NCI-H2029 (cell line): ENCODE measurements at places on chromosomes 12 and 14.

DNA sequence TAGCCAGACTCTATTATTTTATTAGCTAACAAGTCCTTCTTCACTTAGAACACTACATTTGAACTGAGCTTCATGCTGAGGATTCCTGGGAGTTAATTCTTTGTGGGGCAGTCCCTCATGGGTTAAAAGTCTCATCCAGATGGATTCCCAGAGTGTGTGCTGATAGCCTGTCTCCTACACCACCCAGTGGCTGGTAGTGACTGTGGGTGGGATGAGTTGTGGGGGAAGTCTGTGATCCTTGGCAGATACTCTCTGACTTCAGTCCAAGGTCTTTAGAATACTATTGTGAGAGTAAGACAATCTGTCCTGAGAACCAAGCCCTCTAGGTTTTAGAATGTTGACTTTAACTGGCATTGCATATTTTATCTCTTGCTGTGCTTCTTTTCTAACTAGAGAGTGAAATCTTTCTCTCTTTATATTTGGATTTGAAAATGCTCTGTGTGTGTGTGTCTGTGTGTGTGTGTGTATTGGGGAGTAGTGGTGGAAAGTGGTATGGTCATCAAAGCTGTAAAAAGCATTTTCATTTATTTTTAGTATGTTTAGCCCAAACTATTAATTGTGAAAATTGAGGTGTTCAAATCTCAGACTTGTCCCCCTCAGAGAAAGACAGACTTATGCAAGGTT lies 37.3 kb downstream of the AKAP6 start:
- peak; percentile 98 for DNase-seq

DNA sequence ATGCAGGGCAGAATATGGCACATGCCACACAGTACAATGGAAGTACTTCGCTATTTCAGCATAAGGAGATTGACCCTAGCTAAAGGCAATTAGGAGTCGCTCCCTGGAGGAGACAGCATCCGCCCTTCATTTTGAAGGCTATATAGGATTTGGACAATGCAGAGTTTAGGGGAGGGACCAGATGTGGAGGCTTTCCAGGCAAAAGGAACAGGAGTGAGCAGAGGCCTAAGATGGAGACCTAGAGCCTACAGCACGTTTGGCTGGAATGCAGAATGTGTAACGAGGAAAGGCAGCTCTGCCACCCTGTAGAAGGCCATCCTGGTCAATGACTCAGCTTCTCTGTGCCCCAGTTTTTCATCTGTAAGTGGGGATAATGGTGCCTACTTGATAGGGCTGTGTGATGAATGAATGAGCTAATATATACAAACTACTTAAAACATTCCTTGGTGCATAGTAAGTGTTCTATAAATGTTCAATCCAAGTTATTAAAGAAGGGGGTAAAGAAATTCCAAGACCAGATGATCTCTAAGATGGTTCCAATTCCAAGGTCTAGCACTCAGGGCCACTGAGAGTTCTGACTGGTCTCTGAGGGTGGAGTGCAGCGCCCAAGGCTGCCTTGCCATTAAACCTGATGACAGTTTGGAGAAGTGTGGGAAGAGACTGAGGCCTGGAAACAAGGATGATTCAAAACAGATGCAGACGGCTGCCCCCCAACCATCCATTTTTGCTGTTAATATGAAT lies 54.3 kb upstream of the FRMD6 start:
- no peak for DNase-seq

GRCh38 chr14:85634205-85634604 lies 104.3 kb downstream of the FLRT2 start:
- DNase-seq, result no peak

DNA sequence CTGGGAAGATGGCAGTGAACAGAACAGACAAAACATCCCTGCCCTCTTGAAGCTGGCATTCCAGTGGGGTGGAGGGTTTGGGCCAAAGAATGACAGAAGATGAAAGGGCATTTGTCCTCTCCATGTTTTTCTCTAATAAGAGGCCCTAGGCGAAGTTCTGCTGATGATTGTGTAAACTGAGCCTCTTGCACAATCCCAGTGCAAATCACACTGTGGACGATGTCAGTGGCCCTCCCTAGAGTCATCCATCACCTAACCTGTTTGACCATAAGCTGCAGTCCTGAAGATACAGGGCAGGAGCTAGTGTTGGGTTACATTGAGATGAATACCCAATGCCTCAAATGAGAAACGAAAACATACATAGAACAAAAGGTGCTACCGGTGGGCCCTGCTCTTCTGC lies 622.4 kb upstream of the TBX3 start:
- DNase-seq, result no peak

GRCh38 chr14:79091381-79091963 lies 921.3 kb downstream of the NRXN3 start:
- DNase-seq, result no peak

DNA sequence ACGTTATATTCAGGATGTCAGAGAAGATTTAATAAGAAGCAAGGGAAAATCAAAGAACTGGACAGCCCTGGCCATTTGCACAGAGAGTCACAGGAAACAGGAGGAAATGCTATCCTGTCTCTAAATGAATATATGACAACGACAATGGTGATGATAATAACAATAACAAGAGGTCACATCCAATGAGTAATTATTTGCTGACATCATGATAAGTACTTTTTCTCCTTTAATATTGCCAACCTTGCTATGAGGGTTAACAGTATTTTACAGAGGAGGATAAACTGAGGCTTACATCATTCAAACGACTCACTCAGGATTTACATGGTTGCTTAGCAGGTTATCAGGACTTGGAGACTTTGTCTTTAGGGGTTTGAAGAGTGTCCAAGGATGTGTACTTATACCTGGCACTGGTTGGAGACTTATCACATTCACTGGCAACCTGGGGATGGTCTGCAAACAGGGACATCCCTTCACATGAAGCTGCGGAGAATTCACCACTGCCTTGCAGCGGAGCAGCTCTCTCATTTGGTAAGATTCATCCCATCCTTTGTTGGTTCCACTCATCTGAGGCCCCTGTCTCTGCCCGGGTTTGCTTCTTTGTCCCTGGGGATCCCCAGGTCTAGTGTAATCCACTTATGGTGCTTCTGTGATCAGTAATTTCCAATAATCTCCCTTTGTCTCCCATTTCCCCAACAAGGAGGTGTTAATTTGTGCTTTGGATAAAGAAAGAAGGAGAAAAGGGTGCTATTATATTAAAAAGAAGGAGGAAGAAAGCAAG lies 637.8 kb downstream of the BCL11B start:
- DNase-seq, result no peak

GRCh38 chr14:89331398-89331797 lies 85.6 kb downstream of the FOXN3 start:
- DNase-seq, result no peak

DNA sequence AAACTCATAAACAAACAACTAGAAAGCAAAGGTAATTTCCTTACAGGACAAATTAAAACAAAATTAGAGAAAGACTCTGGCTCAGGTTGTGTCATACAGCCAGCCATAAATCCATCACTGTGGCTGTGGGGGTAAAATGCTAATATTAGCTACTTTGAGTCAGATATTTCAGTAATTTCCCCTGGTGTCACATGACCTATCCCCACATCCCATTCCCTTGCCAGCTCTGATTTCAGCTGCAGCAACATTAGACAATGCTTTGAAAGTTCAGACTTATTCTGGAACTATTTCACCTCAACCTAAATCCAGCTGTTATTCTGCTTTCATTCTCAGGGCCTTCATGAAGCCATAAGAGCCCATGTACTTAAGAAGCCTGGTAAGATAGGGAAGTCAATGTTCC lies 55.3 kb downstream of the RPL10L start:
- no peak for DNase-seq

DNA sequence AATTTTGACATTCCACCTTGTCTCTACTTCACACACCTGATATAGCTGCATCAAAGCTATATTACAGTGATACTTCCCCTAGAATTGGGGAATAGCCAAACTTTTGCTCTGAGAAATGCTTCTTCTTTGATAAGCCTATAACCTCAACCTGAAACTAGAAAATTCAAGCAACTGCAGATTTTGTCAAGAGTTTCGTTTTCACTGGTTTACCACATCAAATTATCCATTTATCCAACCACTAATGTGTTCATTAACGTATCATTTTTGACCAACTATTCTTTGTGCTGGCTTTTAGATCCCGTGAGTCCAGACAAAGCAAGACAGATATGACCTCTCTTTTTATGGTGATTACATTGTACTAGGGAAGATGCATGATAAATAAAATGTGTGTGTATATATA lies 13.5 kb upstream of the TAS2R46 start:
- DNase-seq, result no peak

DNA sequence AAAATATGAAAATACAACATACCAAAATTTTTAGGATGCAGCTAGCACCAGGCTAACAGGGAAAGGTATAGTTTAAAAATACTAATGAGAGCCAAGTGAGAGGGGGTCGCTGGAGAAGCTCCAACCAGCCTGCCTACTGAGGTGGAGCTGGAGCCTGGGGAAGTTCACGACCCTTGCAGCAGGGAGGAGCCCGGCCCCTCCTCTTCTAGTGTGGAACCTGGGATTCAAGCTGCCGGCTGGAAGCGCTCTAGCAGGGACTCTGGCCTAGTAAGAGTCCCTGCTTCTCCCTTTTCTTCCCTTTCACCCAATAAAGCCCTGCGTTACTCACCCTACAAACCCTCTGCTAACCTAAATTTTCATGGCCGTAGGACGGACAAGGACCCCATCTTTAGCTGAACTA lies 5.0 kb upstream of the KCNK13 start:
- DNase-seq, result no peak

- DNase-seq, result no peak
These were observed 238.3 kb downstream of the SLC41A2 start for GRCh38 chr12:104719700-104720338.

DNA sequence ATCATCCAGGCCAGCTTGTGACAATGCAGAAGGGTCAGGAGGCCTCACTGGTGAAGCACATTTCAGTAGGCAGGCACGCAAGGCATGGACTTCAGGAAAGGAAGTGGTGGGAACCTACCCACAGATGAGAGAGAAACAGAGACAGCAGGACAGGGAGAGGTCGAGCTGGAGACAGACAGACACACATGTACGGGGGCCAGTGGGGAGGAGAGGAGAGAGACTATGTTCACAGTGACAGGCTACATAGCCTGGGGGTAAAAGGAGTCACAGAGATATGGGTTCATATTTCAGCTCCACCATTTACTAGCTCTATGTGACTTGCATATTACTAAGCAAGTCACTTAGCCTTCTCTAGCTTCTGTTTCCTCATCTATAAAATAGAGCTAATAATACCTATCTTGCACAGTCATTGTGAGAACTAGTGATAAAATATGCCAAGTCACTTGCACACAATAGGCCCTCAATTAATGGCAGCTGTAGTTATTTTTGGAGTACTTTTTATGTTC lies 91.1 kb upstream of the FUT8 start:
- DNase-seq, result no peak

- no peak for DNase-seq
These were observed 745 bp downstream of the CDCA4 start for GRCh38 chr14:105019861-105020814.

GRCh38 chr12:1806301-1807086 lies 13.9 kb upstream of the LRTM2 start:
- no peak for DNase-seq

DNA sequence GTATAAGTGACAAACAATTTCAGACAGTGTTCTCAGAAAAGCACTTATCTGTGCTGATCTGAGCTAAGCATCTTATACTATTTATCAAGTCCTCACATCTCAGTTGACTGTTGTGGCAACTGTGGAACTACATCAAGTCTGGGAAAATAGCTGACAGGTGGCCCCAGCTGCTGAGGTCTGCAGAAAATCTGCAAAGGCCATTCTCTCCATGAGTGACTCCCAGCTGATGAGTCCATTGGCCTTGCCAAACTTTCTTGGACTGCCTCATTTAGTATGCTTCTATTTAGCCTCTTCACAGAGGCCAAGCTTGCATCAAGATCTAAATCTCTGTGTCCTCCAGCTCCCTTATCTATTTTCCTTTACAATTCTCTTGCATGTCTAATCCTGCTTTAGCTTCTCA lies 174.5 kb upstream of the RBM19 start:
- no peak for DNase-seq

- no peak for DNase-seq
These were observed 18.3 kb upstream of the LRP1-AS start for GRCh38 chr12:57165741-57166140.

DNA sequence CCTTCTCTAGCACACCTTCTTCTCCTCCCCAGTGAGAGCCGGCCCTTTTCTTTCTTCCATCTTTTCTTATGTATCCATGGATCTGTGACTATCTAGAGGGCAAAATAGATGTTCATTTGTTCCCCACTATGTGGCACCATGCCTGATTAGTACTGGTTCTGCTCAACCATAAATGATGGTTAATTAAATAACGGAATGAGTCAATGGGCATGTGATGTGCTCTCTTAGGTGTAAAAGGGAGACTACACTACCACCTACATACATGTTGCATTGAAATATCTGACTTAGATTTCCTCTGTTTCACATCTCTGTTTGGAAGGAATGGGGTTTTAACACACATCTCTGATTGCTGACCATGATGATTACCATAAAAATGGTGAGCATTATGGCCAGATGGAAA lies 116.5 kb downstream of the BTG1 start:
- no peak for DNase-seq

- DNase-seq, result no peak
These were observed 115.4 kb downstream of the ZFP36L1 start for GRCh38 chr14:68677476-68677875.

DNA sequence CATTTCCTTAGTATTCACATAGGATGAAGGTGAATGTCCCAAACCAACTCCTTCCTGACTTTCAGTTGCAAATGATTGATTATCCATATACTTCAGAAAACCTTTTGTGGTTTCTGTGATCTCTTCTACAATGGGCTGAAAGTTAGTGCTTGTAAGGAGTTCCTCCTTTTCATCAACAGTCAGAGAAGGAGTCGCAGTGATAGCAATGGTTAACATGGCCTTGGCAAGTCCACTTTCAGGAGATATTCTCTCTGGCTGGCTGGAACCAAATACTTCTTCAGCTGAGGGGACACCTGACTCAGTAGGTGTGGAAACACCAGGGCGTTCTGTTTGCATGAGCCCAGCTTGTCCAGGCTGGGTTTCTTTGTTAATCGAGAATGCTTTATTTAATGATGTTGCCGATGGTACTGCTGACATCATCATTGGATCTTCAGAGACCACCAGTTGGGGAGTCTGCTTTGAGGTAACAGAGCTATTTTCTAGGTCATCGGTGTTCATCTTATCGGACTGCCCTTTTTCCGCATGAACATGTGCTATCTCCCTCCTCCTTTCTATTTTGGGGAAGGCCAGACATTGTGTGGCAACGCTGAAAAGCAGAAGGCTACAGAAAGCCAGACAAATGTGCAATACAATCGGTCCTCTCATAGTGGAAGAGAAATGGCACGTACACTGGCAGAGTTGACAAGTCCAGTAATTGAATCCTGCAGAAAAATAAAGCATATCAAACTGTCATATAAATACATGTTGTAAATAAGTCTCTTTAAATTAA lies 13.1 kb downstream of the ARMH4 start:
- no peak for DNase-seq
